ENCODE measurements at places on chromosomes 1 and 21.

- DNase-seq = no peak
- peaks cover 91% of the 10 kb centered on the region for H3K36me3 ChIP-seq
- H3K4me3 ChIP-seq = no peak overlapping the region
- no peaks in the 10 kb centered on the region for H3K27me3 ChIP-seq
- peaks cover 27% of the 10 kb centered on the region for H3K4me1 ChIP-seq
Measured at GRCh38 chr1:169514566-169515270, 29.0 kb upstream of the SLC19A2 start.

DNA sequence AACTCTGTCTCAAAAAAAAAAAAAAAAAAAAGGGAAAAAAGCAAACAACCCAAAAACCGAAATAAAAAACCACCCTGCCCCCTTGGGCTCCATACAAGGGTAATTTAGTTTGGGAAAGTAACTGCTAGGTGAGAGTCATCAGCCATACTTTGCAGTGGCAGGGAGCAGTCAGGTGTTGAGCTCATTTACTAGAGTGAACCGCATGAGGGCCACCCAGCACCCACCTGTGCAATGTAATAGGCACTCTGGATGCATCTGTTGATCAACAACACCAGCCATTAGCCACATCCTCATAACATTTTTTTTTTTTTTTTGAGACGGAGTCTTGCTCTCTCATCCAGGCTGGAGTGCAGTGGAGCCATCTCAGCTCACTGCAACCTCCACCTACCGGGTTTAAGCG lies 9.1 kb downstream of the INAVA start:
- no peak for DNase-seq
- H3K4me1 ChIP-seq = peaks cover 26% of the 10 kb centered on the region
- no peak overlapping the region for H3K4me3 ChIP-seq
- H3K36me3 ChIP-seq = no peaks in the 10 kb centered on the region
- H3K27me3 ChIP-seq = peaks cover 52% of the 10 kb centered on the region

- no peaks in the 10 kb centered on the region for H3K36me3 ChIP-seq
- H3K4me1 ChIP-seq = peaks cover 17% of the 10 kb centered on the region
- no peaks in the 10 kb centered on the region for H3K27me3 ChIP-seq
- H3K27ac ChIP-seq = no peak overlapping the region
- no peak overlapping the region for H3K4me3 ChIP-seq
Measured at GRCh38 chr1:9115351-9116205, 13.3 kb downstream of the GPR157 start.

DNA sequence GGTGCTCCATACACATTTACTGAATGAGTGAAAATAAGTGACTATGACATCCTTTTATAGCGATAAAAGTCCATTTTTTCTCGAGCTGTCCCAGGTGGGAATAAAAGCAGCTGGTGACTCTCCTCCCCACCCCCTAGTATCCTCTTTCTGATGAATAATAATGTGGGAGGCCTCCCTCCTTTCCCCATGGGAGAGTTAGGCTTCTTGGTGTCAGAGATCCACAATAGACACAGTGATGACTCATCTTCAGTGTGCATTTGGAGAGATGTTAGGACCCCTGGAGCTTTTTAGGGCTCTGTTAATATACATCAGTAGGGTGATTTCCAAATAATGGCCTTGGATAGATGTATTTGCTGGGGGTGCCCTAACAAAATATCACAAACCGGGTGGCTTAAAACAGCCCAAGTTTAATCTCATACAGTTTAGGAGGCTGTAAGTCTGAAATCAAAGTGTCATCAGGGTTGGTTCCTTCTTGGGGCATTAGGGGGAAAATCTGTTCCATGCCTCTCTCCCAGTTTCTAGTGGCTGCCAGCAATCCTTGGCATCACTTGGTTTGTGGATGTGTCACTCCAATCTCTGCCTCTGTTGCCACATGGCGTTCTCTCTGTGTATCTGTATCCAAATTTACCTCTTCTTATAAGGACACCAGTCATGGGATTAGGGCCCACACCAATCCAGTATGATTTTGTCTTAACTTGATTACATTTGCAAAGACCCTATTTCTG lies 4.4 kb upstream of the PHC2 start:
- no peaks in the 10 kb centered on the region for H3K36me3 ChIP-seq
- peaks cover 3% of the 10 kb centered on the region for H3K4me1 ChIP-seq
- no peak overlapping the region for H3K27ac ChIP-seq
- H3K27me3 ChIP-seq = peaks cover 14% of the 10 kb centered on the region
- no peak overlapping the region for H3K4me3 ChIP-seq
- DNase-seq = no peak

DNA sequence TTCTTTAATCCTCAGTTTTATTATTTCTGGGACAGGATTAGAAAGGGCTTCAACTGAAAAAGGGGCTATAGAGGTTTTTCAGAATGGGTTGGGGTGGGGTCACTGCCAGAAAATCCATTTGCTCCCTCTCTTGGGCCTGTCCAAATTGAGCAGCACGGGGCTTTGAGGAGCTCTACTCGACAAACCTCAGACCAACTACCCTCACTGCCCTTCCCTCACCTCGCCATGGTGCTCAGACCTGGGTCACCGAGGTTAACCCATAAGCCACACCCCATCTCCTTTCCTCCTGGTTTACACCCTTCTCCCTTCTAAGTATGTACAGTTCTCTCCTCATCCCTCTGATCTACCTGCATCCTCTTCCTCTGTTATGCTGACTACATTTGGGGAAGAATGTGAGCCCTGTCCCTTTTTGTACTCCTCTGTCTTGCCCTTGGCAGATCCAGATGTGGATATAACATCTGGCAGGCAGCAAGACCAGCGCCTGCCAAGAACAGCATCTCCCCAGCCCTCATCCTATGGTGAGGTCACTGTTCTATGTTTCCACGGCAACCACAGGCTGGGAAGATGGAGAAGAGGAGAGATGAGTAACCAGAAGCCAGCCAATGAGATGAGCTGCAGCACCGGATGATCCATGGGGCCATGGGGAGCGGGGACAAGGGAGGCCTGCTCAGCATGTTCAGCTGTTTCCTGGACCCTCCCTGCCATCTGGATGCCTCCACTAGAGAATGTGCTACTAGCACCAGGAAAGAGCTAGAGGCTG lies 3.7 kb upstream of the FABP3 start:
- peaks cover 15% of the 10 kb centered on the region for H3K27me3 ChIP-seq
- H3K36me3 ChIP-seq = no peaks in the 10 kb centered on the region
- H3K4me3 ChIP-seq = no peak overlapping the region

DNA sequence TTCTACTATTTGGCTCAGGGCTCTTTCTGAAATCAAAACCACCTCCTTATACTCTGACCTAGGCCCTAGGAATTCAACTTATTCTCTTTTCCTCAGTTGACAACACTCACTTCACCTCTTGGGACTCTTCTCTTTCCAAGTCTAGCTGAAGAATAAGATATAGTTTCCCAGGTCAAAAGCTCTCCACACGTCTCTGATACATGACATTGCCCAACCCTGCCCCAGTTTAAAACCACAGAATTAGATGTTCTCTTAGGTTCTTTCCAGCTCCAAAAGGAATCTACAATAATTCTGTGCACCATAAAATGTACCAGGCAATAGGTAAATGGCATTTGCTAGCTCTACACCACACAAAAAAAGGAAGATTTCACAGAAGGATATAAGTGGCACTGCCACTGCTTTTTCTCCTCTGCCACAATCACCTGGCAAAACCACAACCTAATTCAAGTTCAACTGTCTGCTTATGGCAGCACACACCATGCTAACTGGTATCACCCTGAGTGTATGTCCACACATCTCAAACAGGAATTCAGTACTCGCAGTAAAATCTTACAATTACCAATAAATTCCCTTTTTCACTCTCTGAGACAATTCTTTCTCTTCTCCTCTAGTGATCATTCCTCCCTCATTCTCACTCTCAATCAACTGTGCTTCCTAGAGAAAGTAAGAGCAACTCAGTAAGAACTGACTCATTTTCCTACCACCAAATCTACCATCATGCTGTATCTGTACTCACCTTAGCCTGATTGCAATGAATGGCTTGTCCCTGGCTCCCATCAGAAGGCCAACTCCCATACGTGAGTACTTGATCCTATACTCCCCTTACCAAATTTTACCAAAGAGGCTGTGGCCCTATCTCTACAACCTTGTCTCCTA lies 27.3 kb downstream of the ZBTB8OS start:
- peak overlapping the region; percentile 92 for H3K27ac ChIP-seq
- peak overlapping the region; percentile 10 for H3K4me3 ChIP-seq
- H3K4me1 ChIP-seq = peaks cover 50% of the 10 kb centered on the region
- peaks cover 84% of the 10 kb centered on the region for H3K36me3 ChIP-seq
- no peaks in the 10 kb centered on the region for H3K27me3 ChIP-seq

DNA sequence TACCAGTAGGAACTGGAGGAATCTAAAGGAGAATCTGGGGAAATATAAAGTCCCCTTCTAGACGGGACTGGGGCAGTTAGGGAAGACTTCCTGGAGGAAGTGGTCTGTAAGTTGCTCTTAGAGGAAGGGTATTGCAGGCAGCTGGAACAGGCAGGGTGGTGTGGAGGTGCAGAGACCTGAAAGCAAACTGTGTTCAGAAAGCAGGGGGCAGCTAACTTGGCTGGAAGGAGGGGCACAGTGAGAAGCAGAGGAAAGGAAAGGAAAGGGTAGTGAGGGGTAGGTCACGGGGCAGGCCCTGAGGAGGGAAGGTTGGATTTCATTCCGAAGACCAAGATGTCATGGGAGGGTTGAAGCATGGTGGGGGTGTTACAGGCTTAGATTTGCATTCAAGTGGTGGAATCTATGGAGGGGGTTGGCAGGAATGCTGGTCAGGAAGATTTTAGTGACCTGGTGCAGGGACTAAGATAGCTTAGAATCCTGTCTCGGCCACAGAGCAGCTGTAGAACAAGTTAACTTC lies 240.7 kb downstream of the FOXD2 start:
- H3K27me3 ChIP-seq = peaks cover 14% of the 10 kb centered on the region
- H3K4me3 ChIP-seq = no peak overlapping the region
- no peaks in the 10 kb centered on the region for H3K4me1 ChIP-seq
- no peak for DNase-seq
- H3K27ac ChIP-seq = no peak overlapping the region
- H3K36me3 ChIP-seq = no peaks in the 10 kb centered on the region

- H3K27ac ChIP-seq = peak overlapping the region; percentile 95
- peaks cover 62% of the 10 kb centered on the region for H3K4me1 ChIP-seq
- no peak for DNase-seq
- H3K27me3 ChIP-seq = no peaks in the 10 kb centered on the region
Measured at GRCh38 chr1:234598974-234599616, 10.9 kb downstream of the IRF2BP2 start.

GRCh38 chr1:225458222-225458631 lies 30.4 kb upstream of the LBR start:
- peaks cover 58% of the 10 kb centered on the region for H3K4me1 ChIP-seq
- no peaks in the 10 kb centered on the region for H3K27me3 ChIP-seq
- DNase-seq = no peak
- no peak overlapping the region for H3K27ac ChIP-seq
- H3K36me3 ChIP-seq = no peaks in the 10 kb centered on the region

- peaks cover 51% of the 10 kb centered on the region for H3K36me3 ChIP-seq
- no peak overlapping the region for H3K4me3 ChIP-seq
- no peak for DNase-seq
Measured at GRCh38 chr1:8652467-8653046, 164.9 kb downstream of the RERE start.

- H3K27me3 ChIP-seq = no peaks in the 10 kb centered on the region
- H3K4me1 ChIP-seq = peaks cover 15% of the 10 kb centered on the region
- H3K4me3 ChIP-seq = no peak overlapping the region
- no peak for DNase-seq
Measured at GRCh38 chr1:246488674-246489073, 18.4 kb downstream of the SMYD3 start.

- no peak overlapping the region for H3K27ac ChIP-seq
- H3K4me3 ChIP-seq = no peak overlapping the region
- no peaks in the 10 kb centered on the region for H3K4me1 ChIP-seq
- DNase-seq = no peak
- no peaks in the 10 kb centered on the region for H3K27me3 ChIP-seq
Measured at GRCh38 chr1:112530832-112531231, 22.1 kb downstream of the WNT2B start.

- peaks cover 5% of the 10 kb centered on the region for H3K4me1 ChIP-seq
- peaks cover 7% of the 10 kb centered on the region for H3K36me3 ChIP-seq
- H3K27me3 ChIP-seq = no peaks in the 10 kb centered on the region
- no peak overlapping the region for H3K27ac ChIP-seq
- no peak for DNase-seq
Measured at GRCh38 chr1:8574985-8575384, 242.5 kb downstream of the RERE start.

- no peak for DNase-seq
- no peak overlapping the region for H3K27ac ChIP-seq
- no peak overlapping the region for H3K4me3 ChIP-seq
Measured at GRCh38 chr1:110135666-110136065, 14.6 kb upstream of the SLC6A17 start.

- H3K27ac ChIP-seq = no peak overlapping the region
- peak; percentile 89 for DNase-seq
- H3K27me3 ChIP-seq = peaks cover 53% of the 10 kb centered on the region
- H3K4me3 ChIP-seq = no peak overlapping the region
Measured at GRCh38 chr1:112369392-112370285, 26.4 kb upstream of the CTTNBP2NL start.

DNA sequence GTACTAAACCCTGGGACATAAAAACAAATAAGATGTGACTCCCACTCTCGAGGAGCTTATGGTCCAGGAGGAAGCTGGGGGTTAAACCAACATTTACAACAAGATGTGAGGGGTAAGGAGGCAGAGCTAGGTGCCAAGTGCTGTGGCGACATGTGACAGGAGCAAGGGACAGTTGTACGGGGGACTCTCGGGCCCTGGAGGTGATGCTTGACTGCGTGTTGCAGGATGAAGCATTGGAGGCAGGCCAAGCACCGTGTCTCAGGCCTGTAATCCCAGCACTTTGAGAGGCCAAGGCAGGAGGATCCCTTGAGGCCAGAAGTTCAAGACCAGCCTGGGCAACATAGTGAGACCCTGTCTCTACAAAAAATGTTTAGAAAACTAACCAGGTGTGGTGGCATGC lies 36.8 kb downstream of the ATP5PO start:
- H3K36me3 ChIP-seq = no peaks in the 10 kb centered on the region
- DNase-seq = no peak
- no peaks in the 10 kb centered on the region for H3K4me1 ChIP-seq
- no peak overlapping the region for H3K4me3 ChIP-seq
- no peaks in the 10 kb centered on the region for H3K27me3 ChIP-seq
- no peak overlapping the region for H3K27ac ChIP-seq

DNA sequence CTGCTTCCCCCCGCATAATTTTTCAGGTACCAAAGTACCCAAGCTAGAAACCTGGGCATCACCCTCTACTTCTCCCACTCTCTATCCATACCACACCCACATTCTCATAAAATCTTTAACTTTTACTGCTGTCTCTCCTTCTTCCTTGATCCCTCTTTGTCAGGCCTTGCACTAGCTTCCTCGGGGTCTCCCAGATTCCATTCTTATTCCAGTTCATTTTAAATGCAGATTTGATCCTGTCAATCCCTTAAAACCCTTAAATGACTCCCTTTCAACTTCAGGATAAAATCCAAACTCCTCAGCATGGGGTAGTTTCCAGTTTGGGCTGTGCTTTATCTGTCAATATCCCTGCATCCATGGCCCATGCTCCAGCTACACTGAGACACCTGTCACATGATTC lies 343.5 kb downstream of the PBX1 start:
- H3K4me3 ChIP-seq = no peak overlapping the region
- DNase-seq = no peak
- H3K36me3 ChIP-seq = no peaks in the 10 kb centered on the region
- no peaks in the 10 kb centered on the region for H3K27me3 ChIP-seq
- H3K4me1 ChIP-seq = no peaks in the 10 kb centered on the region

- peak; percentile 64 for DNase-seq
- H3K4me3 ChIP-seq = peak overlapping the region; percentile 88
- peaks cover 27% of the 10 kb centered on the region for H3K36me3 ChIP-seq
- H3K27ac ChIP-seq = peak overlapping the region; percentile 92
- H3K27me3 ChIP-seq = peaks cover 6% of the 10 kb centered on the region
Measured at GRCh38 chr1:212700892-212701819, 1.5 kb upstream of the BATF3 start.

Data from activated T-cell treated with anti-CD3 and anti-CD28 coated beads, Interleukin-2, amount 50 U/mL, for 24 hours (primary cell).